ENCODE measurements at places on chromosomes 3 and 15.

DNA sequence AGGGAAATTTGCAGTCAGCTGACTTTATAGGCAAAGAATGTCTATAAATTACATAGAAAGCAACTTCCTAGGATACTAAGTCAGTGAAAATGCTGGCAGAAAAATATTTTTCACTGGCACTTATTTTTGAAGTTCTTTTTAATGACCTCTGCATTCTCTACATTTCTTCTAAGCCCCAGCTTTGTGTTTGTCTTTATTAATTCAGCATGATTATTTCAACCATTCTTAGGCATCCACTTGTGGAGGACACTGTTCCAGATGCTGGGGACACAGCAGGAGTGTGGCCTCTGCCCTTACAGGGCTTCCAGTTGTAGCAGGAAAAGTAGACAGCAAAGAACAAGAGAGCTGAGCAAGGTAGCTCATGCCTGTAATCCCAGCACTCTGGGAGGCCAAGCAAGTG, 15.0 kb downstream of the LRRK1 start:
- DNase-seq: no peak

- no peak for DNase-seq
Measured at GRCh38 chr3:144553301-144553700, 581.7 kb downstream of the DIPK2A start.

GRCh38 chr3:190238871-190239270, 83.4 kb downstream of the CLDN1 start:
- DNase-seq: no peak

DNA sequence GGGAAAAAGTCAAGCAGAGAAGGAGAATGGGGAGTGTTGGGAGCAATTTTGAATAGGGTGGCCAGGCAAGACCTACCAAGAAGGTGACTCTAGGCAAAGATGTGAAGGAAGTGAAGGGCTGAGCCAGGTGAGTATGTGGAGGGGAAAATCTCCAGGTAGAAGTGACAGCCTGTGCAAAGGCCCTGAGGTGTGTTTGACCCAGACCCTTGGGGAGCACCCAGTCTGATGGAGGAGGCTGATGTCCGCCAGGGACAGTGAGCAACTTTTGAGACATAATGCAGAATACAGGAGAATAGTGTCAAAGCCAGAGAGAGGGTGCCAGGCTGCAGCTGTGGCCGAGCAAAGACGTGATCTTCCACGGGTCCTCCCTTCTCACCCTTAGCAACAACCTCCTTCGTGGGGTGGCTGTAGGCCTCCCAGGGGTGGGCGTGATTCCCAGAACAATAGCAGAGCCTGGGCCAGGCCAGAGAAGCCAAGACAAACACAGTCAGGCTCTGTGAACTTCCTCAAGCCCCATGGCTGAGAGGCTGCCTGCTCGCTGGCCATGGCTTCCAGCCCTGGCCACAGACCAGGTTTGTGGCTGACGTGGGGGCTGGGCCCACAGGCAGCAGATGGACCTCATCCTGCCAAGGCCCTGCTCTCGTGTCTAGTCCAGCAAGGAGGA, 58.1 kb downstream of the SLC6A6 start:
- no peak for DNase-seq

DNA sequence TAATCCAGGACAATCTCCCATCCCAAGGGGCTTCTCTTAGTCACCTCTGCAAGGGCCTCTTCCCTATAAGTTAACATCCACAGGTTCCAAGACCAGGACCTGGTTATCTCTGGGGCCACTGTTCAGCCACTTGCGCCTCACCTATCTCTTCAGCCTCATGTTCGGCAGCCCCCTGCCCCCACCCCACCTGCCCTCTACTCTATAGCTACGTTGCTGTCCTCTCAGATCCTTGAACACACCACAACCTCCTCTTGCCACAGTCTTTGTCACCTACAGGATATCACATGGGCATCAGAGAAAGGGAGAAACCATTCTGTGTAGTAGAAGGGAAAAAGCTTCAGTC, 33.9 kb downstream of the SLC41A3 start:
- DNase-seq: no peak

DNA sequence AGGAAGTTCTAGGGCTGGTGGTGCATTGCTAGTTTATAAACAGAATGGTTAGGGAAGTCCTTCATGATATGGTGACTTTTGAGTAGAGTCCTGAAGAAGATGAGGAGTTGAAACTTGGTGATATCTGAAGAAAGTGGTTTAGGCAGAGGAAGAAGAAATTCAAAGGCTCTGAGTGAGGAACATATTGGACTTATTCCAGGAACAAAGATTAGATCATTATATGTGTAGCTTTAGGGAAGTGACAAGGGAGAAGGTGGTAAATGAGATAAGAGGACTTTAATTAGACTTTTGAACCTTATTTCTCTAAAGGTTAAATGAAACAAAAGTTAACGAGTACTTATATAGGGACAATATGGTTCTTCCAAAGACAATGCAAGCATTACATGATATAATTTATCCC, 286.7 kb downstream of the DOCK3 start:
- no peak for DNase-seq

DNA sequence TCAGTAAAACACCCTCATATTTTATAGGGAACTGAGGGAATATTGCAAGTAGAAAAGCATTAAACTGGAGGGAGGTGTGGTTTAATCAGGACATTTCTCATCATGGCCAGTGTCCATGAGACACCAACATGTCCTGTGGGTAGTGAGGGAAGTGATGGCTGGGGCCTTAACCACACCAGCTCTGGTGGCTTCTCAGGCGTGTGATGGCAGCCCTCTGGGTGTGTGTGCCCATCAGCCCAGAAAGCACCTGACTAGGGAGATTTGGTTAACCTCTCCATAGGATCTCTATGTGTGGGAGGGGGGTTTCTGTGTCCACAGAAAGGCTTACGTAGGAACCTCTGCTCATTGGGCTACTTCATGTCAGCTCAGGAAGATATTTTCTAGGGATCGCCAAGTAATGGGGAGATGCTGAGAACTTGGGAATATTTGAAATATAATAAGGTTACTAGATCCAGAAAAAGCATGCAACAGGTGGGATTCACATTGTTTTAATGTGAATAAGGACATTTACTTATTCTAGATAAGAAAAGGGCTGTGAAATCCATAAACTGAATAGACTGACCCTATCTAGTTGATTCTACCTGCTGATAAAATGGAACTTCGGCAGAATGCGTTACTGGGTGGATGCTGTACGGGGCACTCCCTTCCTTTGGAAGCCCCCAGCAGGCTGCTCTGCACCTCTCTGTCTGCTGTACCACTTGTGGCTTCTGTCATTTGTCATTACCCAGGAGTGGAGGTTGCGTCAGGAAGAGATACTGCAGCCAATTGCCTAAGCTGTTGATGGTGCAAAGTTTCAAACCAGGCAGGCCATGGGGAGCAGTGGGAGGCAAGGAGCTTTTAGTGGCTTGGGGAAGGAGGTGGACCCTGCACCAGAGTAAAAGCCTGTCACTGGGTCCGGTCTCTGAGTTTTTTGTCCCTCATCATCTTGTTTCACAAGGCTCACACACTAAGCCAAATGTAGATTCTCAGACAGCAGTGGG, 21.5 kb downstream of the PDHB start:
- DNase-seq: no peak

DNA sequence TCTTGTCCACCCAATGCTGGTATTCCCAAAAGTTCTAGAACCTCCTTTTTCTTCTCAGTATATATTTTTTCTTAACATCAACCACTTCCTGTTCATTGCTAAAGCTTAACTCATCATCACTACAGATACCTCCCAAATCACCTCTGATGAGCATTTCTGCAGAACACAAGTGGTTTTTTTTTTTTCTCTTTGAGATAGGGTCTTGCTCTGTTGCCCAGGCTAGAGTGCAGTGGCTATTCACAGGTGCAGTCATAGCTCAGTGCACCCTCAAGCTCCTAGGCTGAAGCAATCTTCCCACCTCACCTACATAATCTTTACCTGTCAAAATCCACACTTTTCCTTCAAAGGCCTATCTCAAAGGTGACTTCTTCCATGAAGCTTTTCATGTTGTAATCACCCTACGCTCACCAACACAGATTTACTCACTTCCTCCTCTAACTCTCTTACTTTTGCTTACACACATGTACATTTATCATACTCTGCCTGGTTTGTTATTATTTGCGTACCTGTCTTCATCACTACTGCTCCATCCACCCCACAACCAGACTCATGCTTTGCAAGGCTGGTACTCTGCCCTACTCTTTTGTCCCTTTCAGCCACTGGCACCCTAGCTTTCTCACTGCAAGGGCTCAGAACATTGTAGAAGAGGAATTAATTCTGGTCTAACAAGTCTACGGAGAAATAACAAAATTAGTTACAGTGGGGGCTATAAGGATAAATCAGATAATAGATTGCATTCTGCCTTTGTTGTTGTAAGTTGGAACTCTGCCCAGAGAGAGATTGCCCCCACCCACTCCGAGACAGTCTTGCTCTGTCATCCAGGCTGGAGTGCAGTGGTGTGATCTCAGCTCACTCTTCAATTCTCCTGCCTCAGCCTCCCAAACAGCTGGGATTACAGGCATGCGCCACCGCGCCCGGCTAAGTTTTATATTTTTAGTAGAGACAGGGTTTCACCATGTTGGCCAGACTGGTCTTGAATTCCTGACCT, 27.5 kb downstream of the HERC1 start:
- DNase-seq: no peak

DNA sequence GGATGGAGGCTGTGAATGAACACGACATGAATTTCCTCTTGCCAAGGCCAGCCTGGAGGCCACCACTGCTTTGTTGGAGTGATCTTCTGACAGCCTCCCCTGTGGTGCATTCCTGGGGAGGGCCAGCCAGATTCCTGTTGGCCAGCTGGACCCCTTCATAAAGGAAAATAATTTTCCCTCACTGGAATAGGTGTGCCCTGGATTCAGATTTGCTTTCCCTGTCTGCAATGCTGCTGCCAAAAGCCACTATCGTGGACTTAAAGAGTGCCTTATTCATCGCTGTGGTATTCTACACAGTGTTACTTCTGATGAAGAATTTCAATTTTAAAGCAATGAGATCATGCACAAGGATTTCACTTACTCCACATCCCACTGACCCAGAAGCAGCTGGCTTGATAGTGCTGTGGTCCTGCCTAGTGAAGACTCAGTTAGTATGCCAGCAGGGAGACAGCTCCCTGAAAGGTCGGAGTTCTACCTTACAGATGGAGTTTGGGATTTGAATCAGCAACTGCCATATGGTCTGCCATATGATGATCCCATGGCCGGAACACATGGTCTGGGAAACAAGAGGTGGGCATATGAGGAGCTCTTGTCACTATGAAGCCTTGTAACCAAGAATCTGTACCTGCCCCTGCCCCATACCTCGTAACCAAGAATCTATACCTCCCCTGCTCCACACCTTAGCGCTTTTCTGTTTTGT, 145.2 kb downstream of the KLF13 start:
- DNase-seq: no peak

DNA sequence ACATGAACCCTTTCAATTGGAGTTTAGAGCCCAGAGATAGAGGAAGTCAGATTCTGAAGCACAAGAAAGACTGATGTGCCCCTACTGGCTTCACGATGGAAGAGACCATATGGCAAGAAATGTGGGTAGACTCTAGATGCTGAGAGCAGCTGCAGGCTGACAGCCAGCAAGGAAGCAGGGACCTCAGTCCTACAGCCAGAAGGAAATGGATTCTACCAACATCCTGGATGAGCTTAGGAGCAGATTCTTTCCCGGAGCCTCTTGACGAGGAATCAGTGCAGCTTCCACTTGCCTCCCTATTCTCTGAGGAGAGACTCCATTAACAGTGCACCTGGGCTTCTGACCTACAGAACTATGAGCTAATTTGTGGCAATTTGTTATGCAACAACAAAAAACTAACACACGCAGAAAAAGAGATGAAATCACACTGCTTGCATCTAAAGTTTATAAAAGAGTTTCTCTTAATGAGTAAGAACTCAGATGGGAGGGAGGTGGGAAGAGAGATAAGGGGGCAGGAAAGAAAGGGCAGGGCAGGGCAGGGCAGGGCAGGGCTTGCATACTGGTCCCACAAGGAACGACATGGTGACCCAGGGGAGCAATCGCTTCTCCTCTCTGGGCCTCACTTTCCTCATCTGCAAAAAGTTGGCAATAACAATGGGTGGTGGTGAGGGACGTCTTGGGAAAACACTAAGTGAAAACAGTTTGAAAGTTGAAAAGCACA, 440.9 kb downstream of the FOXP1 start:
- DNase-seq: no peak

DNA sequence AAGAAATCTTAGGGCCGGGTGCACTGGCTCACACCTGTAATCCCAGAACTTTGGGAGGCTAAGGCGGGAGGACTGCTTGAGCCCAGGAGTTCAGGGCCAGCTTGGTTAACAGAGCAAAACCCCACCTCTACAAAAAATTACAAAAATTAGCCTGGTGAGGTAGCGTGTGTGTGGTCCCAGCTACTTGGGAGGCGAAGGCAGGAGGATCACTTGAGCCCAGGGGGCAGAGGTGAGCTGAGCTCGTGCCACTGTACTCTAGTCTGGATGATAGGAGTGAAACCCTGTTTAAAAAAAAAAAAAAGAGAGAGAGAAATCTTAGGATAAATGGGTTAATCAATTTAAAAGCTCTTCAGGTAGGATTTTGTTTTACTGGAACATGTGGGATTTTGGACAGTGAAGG, 31.2 kb upstream of the DUT start:
- no peak for DNase-seq

DNA sequence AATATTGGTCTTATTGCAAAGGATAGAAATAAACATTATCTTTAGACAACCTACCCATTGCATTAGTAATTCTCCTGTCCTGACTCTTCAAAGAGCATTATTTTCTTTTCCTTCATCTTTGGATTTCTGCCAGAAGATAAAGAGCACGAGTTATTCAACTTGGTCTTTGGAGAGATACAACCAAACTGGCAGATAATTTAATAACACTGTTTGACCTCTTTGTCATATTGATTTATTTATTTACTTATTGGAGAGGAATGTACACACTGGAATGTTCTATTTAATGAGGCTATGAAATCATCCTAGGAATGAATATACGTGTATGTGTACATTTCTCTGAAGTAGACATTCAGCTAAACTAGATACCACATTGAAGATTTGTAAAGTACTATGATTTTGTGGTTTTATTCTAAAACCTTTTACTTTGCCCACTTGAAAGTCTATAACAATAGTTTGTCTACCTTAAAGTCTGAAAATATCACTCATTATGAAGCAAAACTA, 462.1 kb downstream of the C3orf38 start:
- DNase-seq: no peak

GRCh38 chr3:100545371-100545770, 53.0 kb downstream of the TMEM45A start:
- DNase-seq: no peak

- no peak for DNase-seq
Measured at GRCh38 chr3:27535809-27536392, 51.7 kb upstream of the SLC4A7 start.

DNA sequence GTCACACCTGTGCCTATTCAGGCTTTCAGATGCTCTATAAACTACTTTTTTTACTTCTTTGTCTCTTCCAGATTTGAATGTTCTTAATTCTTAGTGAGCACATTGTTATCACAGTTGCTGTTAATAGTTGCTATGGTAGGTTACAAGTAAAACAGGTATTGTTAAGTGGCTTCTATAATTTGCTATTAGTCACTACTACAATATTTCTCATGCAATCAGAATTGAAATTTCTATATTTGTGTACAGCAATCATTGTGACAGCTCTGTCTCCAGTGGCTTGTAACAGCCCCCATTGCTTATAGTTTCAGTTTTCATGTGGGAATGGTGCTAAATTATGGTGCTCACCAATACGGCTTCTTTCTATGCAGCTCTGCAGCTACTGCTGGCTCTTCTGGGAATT, 318.4 kb upstream of the GOLIM4 start:
- DNase-seq: no peak

Data from CD4-positive, alpha-beta T cell treated with Interleukin-15 for 4 hours (primary cell).